ENCODE measurements at places on chromosomes 6 and 20. TPM values are rescaled to one million over a fixed set of nuclear protein-coding genes. Genes with fewer than 3 reads are reported as not detected.

Gene ELOVL2
- total RNA-seq = 2.7 TPM

Gene GRIK2
- not detected for total RNA-seq

GRCh38 chr6:39608652-39609345 is 116.4 kb downstream of the KIF6 start:
- no peak for DNase-seq

DNA sequence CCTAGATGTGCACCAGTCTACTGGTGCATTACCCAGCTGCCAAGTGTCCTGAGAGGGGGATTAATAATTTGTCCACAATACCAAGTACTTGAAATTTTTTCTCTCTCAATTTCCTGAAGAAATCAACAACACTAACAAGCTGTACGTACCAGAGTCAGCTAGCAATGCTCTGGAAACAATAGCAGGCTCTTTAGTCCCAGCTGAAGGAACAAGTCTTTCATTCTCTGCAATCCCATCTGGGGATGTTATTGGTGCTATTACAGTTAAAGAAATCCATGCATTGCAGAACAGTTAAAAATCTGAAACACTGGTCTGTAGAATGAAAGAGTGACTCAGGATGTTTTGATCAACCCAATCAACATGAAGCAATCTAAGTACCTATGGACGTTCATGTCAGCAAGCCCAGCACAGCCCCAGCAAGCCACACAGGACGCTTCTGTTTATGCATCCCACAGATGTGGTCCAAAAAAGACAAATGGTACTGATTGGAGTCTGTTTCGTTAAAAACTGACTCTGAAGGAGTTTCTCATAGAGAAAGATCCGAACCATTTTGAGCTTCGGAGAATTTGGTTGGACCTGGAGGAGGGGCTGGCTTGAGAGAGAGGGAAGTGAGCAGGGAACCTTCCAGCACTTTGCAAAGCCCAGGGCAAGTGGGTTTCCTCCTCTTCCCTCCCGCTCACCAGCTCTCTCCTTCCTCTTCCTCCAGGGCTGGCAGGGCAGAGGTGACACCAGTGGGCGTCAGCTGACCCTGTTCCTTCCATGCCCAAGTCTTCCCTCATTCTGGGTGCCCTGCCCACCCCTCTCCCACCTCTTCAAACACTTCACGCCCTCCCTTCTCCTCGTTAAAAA is 11.9 kb downstream of the PRR18 start:
- DNase-seq = no peak

- DNase-seq = no peak
These were observed 61.7 kb downstream of the CDH22 start for GRCh38 chr20:46246559-46246958.

DNA sequence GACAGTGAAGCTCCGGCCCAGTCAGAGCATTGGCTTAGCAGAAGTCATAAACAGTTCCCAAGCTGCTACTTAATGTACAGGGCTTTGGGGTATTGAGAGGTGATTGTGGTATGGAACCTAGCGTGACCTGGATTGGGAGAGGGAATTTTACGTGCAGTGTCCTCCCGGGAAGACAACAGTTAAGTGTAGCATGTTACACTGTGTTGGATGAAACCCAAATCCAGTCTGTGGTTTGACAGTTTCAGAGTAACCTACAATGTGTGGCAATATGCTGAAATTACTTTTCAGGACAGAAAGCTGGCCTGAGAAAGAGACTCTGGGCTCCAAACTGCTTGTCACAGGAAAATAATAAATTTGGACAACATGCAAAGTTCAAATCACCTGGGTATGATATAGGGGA is 28.1 kb upstream of the RALGAPA2 start:
- DNase-seq = no peak

Gene DSTN
- total RNA-seq = 187 TPM

DNA sequence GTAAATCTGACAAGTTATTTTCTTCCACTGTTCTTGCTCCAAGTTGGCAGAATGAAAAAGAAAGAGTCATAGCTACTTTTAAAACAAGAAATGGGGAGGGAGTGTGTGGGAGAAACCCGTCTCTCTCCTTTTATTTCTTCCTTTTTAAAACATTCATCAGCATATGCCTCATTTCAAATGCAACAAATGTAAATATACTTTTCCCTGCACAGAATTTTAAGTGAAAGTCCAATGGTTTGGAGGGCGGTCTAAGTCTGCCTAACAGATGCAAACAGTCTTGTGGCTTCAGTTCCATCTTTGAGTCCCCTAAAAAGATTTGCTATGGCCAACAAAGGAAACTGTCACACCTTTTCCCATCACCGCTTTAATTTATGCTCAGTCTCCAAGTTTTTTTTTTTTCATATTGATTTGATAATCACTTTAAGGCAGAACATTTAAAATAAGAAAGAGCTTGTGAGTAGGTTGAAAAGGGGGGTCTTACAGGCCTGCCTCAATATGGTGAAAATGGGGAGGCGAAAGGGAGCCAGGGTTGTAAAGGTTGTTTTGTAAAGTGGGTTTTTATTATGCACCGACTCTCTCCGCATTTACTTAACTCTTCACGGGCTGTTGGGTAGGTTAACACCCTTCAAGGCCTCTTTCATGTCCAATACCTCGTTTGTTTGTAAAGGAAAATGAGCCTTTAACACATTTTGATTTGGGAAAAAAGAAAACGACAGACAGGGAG is 4.6 kb downstream of the TFAP2D start:
- DNase-seq = no peak

GRCh38 chr6:25449774-25450173 is 170.6 kb downstream of the CARMIL1 start:
- no peak for DNase-seq

Measured in NCI-H460 (cell line).